GDM1 (cell line): ENCODE measurements at places on chromosomes 5 and 9.

- DNase-seq: no peak
These were observed 597.3 kb upstream of the DAB2 start for GRCh38 chr5:40022057-40022456.

DNA sequence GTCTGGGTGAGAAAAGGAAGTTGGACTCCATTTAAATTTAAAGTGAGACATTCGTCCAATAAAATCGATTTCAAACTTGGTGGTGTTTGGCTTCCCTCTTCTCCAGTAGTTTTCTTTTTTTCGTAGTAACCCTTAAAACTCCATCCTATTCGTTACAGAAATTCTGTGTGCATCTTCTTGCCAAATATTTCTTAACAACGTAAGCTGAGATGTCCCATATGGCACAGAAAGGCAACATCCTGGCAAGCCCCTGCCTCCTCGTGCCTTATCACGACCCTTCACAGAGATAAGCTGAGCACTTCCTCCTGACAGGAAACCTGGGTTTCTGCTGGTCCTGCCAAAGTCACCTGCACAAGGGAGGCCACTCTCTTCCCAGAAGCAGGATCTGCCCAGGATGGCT, 11.8 kb upstream of the ADAMTS2 start:
- DNase-seq: no peak

GRCh38 chr9:70081120-70081495, 37.5 kb downstream of the MAMDC2 start:
- no peak for DNase-seq

DNA sequence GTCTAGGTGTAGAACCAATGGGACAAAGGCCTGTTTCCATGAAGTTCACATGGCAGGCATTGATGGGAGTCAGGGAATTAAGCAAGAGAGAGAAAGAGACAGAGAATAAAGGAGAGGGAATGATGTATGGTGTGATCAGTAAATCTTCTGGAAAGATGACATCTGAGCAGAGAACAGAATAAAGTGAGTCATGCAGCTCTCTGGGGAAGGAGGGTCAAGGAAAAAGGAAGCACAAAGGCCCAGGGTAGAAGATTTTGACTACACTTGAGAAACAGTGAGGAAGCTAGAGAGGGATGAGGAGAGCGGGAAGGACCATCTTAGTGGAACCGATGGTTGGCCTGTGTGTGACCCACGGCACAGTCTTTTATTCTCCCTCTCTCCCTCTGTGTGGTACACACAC, 425.9 kb downstream of the SPOCK1 start:
- DNase-seq: no peak
